ENCODE measurements at places on chromosomes 16 and 17. TPM values are rescaled to one million over a fixed set of nuclear protein-coding genes. Genes with fewer than 3 reads are reported as not detected.

PRSS27 gene
- total RNA-seq = 1.7 TPM

DNA sequence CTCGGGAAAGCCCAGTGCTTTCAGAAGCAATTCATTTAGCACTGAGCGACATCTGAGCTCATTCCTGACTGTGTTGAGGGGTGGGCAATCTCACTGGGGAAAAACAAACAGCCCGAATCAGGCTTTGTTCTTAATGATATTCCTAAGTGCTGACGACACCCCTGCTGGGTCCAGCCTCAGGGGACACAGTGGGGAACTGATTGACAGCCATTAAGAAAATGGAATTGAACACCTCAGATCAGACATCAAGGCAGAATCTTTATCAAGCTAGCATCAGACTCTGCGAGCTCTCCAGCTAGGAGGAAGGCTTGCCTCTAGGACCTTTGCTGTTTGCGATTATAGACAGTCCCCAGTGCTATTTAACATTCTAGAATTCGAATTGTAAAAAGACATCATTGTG lies 22.5 kb upstream of the LYRM9 start:
- peaks cover 2% of the 10 kb centered on the region for H3K27me3 ChIP-seq
- no peak overlapping the region for H3K4me3 ChIP-seq
- H3K36me3 ChIP-seq = no peaks in the 10 kb centered on the region

GRCh38 chr17:79811011-79811867 lies 14.4 kb upstream of the CBX8 start:
- H3K4me3 ChIP-seq = no peak overlapping the region
- DNase-seq = peak; percentile 56
- H3K4me1 ChIP-seq = peaks cover 24% of the 10 kb centered on the region
- H3K27me3 ChIP-seq = peaks cover 63% of the 10 kb centered on the region

SLC5A10 gene
- total RNA-seq = not detected

CCDC57 gene
- total RNA-seq = 73.9 TPM

SCN4A gene
- total RNA-seq = 0.02 TPM

SPN gene
- 351 TPM for total RNA-seq

GRCh38 chr17:47913050-47913449 lies 17.0 kb downstream of the SP2 start:
- no peak for DNase-seq
- no peak overlapping the region for H3K4me3 ChIP-seq
- peaks cover 18% of the 10 kb centered on the region for H3K36me3 ChIP-seq
- H3K27ac ChIP-seq = no peak overlapping the region
- H3K27me3 ChIP-seq = no peaks in the 10 kb centered on the region

DNA sequence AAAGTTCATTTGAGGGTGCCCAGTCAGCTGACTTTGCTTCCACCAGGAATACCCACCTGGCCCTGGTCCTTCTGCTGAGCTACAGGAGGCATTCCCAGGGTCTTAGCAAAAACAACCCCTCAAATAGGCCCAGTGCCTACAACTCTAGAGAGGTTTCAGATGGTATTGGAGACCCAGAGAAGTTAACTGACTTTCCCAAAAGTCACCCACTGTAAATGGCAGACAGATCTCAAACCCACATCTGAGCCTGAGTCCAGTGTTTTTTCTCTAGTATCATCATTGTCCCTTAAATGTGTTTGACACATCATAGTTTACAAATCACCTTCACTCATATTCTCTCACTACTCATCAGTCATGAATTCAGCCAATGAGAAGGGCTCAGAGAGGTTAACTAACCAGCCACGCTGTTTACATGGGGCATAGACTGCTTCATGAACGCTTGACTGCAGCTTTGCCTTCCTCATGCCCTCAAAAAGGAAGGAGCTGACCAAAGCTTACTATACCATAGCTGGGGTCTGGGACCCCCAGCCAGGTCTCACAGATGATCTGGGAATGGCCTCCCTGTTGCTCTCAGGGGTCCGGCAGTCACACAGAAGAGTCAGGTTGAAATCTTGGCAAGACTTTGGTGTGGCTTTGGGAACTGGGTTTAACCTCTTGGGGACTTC lies 3.7 kb downstream of the PHOSPHO1 start:
- no peak overlapping the region for H3K27ac ChIP-seq
- no peak for DNase-seq
- H3K4me3 ChIP-seq = no peak overlapping the region
- H3K36me3 ChIP-seq = peaks cover 13% of the 10 kb centered on the region
- H3K27me3 ChIP-seq = peaks cover 19% of the 10 kb centered on the region
- H3K4me1 ChIP-seq = peaks cover 57% of the 10 kb centered on the region

GRCh38 chr17:9401434-9401833 lies 174.2 kb downstream of the STX8 start:
- no peaks in the 10 kb centered on the region for H3K27me3 ChIP-seq
- no peaks in the 10 kb centered on the region for H3K36me3 ChIP-seq
- H3K4me1 ChIP-seq = no peaks in the 10 kb centered on the region
- DNase-seq = no peak

GRCh38 chr17:4939546-4939795 lies 375 bp downstream of the SLC25A11 start:
- no peak for DNase-seq
- H3K36me3 ChIP-seq = peaks cover 62% of the 10 kb centered on the region
- H3K4me3 ChIP-seq = peak overlapping the region; percentile 98
- no peaks in the 10 kb centered on the region for H3K27me3 ChIP-seq

ARL5C gene
- total RNA-seq = 0.35 TPM

DNA sequence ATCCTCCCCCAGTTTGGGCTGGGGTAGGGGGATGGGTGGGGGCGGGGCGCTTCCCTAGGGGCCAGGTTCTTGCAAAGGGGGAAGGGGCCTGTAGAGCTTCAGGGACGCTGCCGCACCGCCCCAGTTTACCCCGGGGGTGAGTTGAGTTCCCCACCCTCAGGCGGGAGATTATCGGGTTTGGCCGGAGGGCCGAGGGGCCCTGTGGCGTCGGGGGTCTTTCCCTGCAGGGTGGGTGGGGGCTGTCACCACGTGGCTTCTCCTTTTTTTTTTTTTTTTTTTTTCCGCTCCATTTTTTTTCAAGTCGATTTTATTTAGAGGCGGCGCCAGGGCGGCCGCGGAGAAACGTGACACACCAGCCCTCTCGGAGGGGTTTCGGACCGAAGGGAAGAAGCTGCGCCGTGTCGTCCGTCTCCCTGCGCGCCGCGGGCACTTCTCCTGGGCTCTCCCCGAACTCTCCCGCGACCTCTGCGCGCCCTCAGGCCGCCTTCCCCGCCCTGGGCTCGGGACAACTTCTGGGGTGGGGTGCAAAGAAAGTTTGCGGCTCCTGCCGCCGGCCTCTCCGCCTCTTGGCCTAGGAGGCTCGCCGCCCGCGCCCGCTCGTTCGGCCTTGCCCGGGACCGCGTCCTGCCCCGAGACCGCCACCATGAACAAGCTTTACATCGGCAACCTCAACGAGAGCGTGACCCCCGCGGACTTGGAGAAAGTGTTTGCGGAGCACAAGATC lies at the start of gene IGF2BP1:
Gene IGF2BP1 (plus strand): TSS at position 283 of the 724 bp plus-strand sequence. CDS start 361 bp downstream, at position 644.
- no peaks in the 10 kb centered on the region for H3K36me3 ChIP-seq
- peaks cover 21% of the 10 kb centered on the region for H3K4me1 ChIP-seq
- peak; percentile 39 for DNase-seq
- H3K27ac ChIP-seq = peak within 1 kb of the TSS; percentile 64

- no peak for DNase-seq
- H3K4me1 ChIP-seq = peaks cover 15% of the 10 kb centered on the region
These were observed 725 bp downstream of the NT5C3B start for GRCh38 chr17:41835214-41835799.

GRCh38 chr16:17276010-17276530 lies 194.7 kb downstream of the XYLT1 start:
- no peak for DNase-seq
- H3K27me3 ChIP-seq = peaks cover 8% of the 10 kb centered on the region
- peaks cover 45% of the 10 kb centered on the region for H3K4me1 ChIP-seq

PDIA2 gene
- not detected for total RNA-seq
